Stimulated activated CD8-positive, alpha-beta memory T cell treated with anti-CD3 and anti-CD28 coated beads, Interleukin-4, amount 100 ng/mL, for 1 hour (primary cell): ENCODE measurements at places on chromosomes 12 and 14.

DNA sequence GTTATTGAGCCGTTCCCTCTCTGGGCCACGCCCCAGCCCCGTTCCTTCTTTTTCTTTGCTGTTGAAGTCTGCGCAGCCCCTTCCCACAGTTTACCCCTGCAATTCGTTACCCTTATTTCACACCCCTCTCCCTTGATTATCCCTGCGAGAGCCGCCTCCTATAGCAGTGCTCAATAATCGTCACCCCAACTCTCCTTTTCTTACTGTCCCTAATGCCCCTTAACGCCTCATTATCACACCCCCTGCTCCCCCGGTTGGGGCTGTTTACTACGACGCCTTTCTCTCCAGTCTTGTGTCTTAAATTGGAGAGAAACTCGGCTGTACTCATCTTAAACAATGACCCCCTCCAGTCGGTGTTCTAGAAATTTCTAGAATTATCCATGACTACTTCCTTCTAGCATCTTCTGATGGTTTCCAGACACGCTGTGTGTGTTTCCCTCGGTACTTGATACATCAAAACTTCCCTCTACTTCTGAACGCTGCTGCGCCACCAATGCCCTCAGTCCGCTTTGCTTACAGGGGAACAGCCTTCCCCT, 713 bp upstream of the FBXL14 start:
- DNase-seq = no peak

DNA sequence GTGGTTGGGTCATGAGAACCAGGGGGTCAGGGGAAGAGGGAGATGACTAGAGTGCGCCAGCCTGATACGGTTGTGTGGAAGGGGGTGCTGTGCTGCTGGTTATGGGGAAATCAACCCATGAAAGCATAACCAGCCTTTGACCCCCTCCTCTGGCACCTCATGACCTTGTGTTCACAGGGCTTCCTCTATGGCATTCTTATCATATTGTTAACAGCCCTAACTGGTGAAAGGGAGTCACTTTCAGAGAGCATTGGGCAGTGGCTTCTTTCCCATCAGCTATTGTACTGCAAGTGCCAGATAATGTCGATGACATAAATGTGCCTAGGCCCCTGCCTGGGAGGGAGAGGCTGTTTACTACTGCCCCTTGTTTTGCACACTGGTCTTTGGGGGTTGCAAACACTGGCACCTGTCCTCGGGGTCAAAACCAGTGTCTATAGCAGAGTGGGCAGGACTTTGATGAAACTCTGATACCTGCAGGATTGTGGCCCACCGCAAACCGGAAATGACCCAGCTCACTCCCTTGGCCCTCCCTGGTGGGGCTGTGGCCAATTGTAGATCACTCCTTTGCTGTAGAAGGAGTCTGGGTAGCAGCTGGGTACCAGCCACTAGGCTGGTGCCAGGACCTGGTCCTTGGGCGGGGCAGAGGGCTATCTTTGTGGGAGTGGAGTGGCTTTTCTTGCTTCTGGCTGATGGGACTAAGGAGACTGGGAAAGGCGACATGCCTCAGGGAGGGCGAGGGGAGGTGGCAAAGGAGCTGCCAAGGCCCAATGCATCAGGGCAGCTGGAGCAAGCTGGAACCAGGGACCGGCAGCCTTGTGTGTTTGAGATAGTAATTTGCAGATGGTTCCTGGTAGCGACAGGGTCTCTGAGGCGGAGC, 634 bp upstream of the TMEM63C start:
- DNase-seq = no peak

- DNase-seq = no peak
Observed at GRCh38 chr12:127270193-127270592, 996.8 kb upstream of the TMEM132C start.

DNA sequence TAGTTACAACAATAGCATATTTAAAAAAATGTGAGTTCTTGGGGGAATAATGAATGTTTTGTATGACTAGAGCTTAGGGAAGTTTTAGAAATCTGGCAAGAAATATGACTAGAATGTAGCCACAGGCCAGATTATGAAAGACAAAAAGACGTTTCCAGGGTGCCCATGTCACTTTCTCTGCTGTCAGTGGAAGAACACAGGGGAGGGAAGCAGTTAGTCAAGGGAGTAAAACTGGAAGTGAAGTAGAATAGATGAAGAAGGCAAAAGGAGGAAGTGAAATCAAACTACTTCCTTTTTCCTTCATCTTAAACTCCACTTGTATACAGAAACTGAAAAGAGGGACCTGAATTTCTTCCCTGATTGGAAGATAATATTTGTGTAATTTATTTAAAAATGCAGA, 81.2 kb upstream of the ATP2B1 start:
- no peak for DNase-seq

DNA sequence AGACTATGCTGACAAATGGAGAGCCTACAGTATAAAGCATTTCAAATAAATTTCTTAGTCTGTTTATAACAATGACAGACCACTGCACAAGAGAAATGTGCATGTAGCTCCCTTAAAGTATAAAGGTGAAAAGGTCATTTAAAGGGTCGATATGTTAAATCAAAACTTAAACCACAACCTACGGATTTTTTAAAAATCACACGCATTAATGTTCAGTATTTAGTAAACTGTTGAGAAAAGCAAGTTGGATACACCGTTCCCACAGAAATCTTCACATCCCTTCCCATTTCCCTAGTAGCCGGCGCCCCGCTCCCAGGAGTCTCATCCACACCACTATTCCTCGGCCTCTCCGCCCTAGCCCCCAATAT, 614 bp downstream of the FKBP3 start:
- DNase-seq = no peak

GRCh38 chr12:14396071-14396470, 30.6 kb downstream of the ATF7IP start:
- DNase-seq = no peak

- DNase-seq = no peak
Observed at GRCh38 chr14:79639613-79640012, 571.7 kb downstream of the DIO2 start.

GRCh38 chr14:72524295-72524629, 369.6 kb downstream of the DPF3 start:
- no peak for DNase-seq

GRCh38 chr14:89296281-89296745, 120.7 kb downstream of the FOXN3 start:
- no peak for DNase-seq

- no peak for DNase-seq
Observed at GRCh38 chr12:3218228-3219171, 141.3 kb downstream of the TSPAN9 start.

- no peak for DNase-seq
Observed at GRCh38 chr14:53113989-53114388, 39.1 kb downstream of the DDHD1 start.

DNA sequence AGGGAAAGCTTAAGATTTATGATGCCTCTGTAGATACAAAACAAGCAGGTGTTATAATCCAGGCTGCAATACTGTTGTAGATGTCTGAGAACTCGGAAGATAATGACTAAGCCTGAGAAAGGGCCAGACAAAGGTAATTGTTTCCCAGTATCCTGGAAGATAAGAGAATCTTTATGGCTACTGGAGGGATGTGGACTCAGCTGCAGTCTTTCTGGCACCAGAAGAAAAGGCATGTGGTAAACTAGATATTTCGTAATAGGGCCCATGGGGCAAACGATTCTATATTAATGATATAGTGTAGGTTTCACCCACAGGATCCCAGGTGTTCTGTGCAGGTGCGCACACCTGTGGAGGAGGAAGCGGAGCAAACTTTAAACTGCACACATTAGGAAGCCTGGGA, 9.2 kb upstream of the APOLD1 start:
- DNase-seq = no peak

- no peak for DNase-seq
Observed at GRCh38 chr14:34496679-34497513, 34.9 kb upstream of the SPTSSA start.

DNA sequence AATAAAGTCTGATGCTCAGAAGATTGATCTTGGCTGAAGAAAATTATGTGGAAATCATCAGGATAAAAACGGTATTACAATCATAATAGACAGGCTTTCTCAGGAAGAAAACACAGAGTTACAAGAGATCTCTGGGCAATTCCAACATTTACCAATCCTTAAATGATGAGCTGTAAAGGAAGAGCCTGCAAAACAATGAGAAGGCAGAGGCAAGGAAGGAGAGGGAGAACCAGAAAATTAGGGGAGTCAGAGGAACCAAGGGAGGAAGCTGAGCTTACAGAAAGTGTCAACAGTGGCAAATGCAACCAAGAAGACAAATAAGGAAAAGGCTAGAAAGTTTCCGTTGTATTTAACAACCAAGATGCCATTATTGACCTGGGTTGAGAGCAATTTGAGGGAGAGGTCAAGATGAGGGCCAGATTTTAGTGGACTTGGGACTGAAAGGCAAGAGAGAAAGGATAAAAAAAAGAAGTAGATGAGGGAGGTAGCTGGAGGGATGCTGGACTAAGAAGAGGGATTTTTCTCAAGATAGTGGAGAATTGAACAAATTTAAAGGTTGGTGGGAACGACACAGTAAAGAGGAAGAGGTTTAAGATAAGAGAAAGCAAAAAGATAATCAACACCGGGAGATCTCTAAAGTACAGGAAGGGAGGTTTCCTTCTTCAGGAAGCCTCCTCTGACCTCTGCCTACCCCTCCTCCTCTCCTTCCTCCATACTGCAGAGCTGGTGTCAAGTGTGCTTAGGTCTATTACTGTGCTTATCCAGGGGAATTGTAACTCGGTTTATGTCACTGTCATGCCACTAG, 116.9 kb downstream of the DUSP6 start:
- no peak for DNase-seq

- DNase-seq = no peak
Observed at GRCh38 chr12:111842556-111843396, 748 bp downstream of the MAPKAPK5 start.

- DNase-seq = no peak
Observed at GRCh38 chr14:75238756-75239455, 39.7 kb upstream of the FOS start.

- DNase-seq = no peak
Observed at GRCh38 chr12:1791104-1791841, 29.1 kb upstream of the LRTM2 start.

- no peak for DNase-seq
Observed at GRCh38 chr12:80941916-80942315, 4.2 kb upstream of the LIN7A start.

DNA sequence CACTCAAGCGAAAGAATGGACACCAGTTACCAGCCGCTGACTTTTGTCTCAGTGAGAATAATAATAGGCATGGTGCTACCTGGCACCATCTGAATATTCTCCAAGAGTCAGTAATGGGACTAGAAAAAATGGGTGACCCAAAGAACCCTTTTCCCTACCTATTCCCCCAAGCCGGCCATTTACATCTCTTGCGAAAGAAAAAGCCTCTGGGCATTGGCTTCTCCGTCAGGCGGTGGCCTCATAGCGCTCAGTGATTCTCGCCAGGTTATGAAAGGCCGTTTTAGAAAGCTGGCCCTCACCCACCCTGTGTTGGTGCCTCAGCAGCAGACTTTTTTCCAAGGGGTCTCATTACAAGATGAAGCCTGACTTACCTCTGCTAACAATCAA, 523 bp upstream of the SLC6A15 start:
- no peak for DNase-seq

- no peak for DNase-seq
Observed at GRCh38 chr12:91419809-91420208, 237.2 kb upstream of the DCN start.

DNA sequence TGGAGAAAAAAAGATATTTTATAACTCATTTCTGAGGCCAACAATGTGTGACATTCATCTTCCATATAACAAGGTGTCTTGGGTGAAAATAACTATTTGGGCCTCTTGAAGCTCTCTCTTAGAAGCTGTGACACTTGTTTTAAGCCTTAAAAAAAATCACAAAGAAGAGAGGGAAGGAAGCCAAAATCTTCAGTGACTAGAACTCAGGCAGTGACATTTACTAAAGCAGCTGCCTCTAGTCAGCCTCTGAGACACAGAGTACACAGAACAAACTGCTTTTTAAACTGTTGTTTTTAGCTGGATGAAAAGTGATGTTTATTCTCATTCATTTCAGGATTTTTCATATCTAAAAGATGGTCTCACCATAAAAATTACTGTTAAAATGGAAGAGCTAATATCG, 793.6 kb downstream of the GALC start:
- no peak for DNase-seq

DNA sequence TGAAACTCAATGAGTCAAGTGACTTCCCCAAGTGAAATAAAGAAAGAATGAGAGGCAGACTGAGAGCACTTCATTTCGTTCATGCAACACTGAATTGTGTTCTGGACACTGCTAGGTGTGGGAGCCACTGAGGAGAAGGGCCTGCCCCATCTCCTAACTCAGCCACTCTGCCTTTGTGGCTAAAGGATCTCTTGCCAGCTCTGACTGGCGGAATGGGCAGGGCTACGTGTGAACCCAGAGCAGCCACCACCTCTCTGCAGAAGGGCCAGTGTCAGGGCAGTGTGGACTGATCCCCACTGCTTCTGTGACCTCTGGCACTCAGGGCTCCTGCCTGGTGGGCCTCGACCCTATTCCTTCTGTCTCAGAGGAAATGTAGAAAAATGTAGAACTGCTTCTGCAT, 46.5 kb upstream of the GZMB start:
- DNase-seq = no peak

DNA sequence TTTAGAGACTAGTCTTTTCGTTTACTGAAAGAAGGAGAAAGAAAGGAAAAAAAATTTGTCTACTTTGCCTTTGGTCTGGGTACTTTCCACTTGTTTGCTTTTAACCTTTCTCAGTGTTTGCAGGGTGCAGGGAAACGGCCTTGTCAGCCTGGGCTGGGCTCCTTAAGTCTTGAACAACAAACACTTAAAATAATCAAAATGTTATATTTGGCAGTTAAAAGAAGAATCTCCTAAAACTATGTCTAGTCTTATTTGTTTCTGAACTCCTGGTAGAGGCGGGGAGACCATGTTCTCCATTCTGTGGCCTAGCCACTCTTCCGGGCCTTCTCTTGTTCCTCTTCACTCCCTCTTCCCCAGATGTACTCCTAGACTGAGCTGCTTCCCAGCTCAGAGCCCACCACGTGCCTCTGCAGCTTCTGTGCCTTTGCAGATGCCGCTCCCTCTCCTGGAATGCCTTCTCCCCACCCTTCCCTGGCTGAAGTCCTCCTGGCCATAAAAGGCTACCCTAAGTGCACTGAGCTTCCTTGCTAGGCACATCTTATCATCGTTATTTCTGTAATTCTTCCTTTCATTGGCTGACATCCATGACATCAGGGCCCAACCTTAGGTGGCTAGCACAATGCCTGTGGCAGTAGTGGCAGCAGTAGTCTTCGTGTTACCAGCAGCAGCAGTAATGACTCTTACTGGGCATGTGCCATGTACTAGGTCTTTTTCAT, 432.9 kb downstream of the ZFP36L1 start:
- no peak for DNase-seq

DNA sequence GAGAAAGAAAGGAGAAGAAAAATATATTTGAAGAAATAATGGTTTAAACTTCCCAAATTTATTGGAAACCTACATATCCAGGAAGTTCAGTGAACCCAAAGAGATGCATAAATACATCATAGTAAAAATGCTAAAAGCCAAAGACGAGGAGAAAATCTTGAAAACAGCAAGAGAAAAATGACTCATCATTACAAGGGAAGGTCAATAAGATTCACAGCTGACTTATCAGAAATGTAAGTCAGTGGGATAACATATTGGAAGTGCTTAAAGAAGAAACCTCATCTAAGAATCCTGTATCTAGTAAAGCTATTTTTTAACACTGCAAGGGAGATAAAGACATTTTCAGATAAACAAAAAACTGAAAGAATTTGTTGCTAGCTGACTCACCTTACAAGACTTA, 19.9 kb downstream of the RIC8B start:
- DNase-seq = no peak
